ENCODE measurements at places on chromosomes 11 and 22.

GRCh38 chr11:130418210-130418609, 10.2 kb downstream of the ADAMTS8 start:
- DNase-seq = no peak

DNA sequence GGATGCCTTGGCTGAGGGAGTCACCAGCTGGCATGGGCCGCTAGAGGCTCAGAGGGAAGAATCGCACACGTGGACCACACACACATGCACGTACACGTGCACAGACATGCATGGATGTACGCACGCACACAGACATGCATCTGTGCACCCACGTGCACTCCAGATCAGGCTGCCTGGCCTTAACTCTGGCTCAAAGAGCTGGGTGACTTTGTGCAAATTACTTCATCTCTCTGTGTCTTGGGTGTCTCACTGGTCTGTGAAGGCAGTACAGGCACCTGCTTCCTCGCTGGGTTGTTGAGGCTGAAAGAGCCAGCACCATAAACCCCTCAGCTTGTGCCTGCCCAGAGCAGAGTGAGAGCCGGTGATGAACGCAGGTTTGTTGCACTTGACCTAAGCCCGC, 28.7 kb downstream of the TMPRSS6 start:
- no peak for DNase-seq

DNA sequence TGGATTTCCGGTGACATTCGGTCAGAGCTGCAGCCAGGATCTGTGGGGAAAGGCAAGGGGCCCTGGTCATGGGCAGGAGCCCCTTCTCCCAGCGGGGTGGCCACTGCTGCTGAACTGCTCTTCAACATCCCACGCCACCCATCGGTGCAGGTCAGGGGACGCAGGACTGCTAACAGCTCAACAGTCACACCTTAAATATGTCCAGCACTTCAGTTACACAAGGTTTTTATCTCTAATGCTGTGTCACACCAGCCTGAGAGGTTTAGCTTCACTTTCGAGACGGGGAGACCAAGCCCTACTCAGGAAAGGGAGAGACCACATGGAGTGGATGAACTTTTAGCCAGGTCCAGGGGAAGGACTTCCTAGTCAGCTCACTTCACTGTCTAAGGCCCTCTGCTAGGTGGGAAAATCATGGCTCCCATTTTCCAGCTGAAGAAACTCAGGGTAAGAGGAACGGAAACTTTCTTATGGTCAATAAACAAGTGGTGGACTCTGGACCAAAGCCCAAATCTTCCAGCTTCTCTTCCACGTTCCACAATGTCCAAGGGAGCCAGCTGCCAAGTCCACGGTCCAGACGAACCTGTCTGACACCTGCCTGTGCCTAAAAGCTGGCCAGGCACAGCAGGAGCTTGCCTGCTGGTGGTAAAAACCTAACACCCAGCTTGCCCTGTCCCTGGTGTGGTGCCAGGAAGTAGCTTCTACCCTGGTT, 21.0 kb upstream of the CHADL start:
- DNase-seq = no peak

- no peak for DNase-seq
These were observed 10.0 kb downstream of the LGR4 start for GRCh38 chr11:27462543-27462942.

DNA sequence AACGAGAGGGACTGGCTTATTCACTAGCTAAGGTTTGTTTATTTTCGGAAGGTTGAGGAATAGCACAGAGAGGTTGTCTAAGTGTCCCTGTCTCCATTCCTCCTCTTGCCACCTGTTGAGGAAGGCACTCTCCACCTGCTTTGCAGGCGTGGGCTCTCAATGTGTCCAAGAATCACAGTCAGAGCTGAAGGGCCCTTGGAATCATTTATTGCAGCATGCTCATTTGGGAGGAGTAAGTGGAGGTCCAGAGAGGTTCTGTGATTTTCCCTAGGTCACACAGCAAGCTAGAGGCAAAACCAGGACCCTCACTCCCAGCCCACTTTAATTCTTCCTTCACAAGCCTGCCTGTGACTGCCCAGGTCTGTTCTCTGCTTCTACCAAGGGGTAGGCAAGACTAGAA, 21.3 kb downstream of the ZBTB16 start:
- DNase-seq = no peak

DNA sequence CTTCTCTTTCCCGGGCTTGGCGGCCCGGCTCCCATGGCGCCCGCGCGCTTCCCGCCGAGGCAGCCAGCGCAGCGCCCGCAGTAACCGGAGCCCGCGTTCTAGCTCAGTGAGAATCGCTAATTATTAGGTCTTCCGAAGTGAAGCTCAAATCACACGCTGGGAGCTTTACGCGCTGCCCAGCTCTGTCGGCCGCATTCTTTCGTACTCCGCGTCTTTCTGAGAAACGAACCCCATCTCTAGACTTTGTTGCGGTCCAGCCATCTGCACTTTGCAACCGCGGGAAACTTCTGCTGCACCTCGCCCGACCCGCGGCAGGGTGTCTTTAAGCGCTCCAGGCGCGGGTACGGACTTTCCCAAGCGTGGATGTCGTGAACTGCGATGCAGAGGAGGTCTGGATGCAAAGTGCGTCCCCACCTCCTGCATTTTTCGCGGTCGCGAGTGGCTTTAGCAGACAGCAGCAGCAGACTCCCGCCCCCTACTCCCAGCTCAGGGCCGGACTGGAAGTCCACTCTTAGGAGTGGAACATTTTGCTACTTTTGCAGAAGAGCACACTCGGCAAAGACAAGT, 6.0 kb upstream of the PAX6 start:
- no peak for DNase-seq

DNA sequence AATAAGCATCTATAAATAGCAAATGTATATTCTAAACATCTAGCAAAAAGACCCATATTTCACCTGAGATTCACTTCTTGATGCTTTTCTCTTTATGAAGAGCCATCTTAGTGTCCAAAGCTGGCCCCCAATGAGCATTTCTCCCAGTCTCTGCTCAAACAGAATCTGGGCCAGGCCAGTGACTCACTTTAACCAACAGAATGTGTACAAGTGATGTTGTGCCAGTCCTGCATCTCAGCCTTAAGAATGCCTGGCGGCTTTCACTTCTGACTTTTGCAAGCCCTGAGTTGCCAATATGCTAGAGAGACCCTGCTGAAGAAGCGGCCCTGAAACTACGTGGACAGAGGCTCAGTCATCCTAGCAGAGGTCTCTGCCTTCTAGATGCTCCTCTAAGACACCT, 6.9 kb upstream of the COPB1 start:
- no peak for DNase-seq

GRCh38 chr22:46373921-46374662, 38.6 kb downstream of the TRMU start:
- peak; percentile 74 for DNase-seq

GRCh38 chr22:45731041-45731797, 59.6 kb downstream of the ATXN10 start:
- no peak for DNase-seq

DNA sequence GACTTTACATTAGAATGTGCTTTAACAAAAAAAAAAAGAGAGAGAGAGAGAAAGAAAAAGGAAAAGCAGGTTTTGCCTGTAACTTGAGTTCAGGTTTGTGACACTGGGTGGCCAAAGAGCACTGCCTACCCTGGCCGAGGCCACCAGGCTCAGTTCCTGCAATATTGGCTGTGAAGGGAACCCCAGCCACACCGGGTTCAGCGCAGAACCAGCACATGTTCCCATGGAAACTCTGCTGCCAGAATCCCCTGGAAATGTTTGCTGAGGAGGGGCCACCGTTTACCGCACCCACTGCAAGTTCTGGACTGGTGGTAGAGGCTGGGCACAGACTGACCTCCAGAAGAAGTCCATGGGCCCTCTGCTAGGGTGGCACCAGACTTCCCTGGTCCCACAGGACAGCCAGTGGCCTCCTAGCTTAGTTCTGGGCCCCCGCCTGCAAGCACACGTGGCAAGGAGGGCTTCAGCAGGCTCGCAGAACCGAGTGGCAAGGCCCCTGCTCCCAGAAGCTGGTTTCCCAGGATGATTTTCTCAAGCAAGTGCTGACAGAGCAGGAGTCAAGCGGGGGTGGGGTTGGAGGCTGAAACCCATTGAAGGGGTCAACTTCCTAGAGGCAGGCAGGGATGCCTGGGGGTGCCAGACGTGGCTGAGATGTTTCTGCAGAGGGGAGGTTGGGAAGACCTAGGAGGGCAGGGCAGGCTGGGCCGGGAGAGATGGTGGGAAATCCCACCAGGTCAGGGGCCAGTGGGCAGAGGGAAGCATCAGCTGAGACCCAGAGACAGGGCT, 51.2 kb downstream of the NFAM1 start:
- DNase-seq = no peak

- DNase-seq = no peak
These were observed 9.4 kb downstream of the CCDC188 start for GRCh38 chr22:20141186-20142077.

DNA sequence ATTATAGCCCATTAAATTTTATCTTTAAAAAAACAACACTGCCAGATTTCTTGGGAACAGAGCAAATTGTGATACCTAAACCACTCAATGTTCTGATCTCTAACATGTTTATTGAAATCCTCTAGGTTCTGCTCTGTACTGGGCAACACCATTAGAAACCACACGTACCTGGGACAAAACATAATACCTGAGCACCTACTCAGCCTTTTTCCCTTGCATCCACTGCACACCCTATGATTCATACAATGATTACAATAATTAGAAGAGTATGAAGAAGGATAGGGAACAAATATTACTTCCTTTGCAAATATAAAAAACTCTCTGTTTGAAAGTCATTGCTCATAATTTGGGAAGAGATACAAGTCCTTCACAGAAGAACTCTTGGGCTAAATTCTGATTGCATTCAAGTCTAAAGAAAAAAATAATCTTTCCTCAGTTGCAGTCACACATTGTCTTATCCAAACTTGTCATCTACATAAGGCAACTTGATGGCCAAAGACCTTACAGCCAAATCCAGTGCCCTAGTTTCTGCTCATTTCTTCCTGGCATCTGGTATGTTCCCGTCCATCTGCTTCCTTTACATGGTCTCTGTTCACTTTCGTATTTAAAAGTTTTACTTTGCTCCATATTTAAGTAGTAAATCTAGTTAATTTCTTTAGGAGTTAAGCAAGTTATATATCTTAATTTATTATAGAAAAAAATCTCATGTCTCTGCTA, 407.4 kb downstream of the LRRC4C start:
- no peak for DNase-seq

DNA sequence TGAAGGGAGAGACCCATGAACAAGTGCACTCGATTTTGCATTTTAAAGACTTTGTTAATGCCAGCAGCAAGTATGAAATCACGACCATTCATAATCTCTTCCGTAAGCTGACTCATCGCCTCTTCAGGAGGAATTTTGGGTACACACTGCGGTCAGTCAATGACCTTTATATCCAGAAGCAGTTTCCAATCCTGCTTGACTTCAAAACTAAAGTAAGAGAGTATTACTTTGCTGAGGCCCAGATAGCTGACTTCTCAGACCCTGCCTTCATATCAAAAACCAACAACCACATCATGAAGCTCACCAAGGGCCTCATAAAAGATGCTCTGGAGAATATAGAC, 5.9 kb downstream of the SERPIND1 start:
- no peak for DNase-seq

- no peak for DNase-seq
These were observed 229.9 kb downstream of the ST3GAL4 start for GRCh38 chr11:126585388-126585773.

DNA sequence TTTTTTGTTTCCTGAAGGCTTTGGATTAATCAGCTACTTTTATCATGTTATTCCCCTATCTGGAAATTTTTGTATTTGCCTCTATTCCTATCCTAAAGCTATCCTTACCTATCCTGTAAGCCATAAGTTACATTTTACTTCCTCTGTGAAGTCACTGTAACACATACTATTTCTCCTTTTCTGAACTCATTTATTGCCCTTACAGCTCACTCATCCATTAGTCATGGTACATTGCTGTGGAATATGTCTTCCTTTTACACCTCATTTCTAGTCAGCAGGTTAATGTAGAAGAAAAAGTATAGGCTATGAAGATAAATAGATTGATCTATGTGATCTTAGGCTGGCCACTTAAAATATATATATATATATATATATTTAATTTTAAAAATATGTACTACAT, 28.0 kb downstream of the SWAP70 start:
- DNase-seq = peak; percentile 77

- DNase-seq = no peak
These were observed 15.2 kb downstream of the DDX17 start for GRCh38 chr22:38490915-38491314.

GRCh38 chr11:28743061-28743550, 634.9 kb downstream of the METTL15 start:
- no peak for DNase-seq

DNA sequence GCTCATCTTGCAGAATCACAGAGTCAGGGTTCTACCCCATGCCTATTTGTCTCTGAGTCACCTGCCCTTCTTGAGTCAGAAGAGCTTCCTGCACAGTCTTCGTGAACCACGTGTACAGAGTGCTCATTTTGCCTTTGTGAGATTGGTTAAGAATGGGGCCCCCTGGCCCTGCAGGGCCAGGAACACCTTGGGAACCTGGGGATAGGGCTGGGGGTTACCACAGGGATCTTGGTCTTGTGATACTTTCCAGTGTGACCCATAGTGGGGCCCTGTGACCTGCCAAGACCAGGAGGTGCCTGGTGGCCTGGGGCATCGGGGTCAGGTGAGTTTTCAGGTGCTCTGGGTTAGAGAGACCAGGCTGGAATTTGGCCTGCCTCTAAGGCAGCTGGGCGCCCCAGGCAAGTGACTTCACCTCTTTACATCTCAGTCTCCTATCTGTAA, 9.4 kb downstream of the TMPRSS13 start:
- DNase-seq = no peak

GRCh38 chr22:38314933-38315822, 2.1 kb downstream of the CSNK1E start:
- DNase-seq = peak; percentile 63

- peak; percentile 24 for DNase-seq
These were observed 157.1 kb downstream of the FBXO7 start for GRCh38 chr22:32631507-32632255.

- DNase-seq = peak; percentile 70
These were observed 98.5 kb upstream of the SLC22A12 start for GRCh38 chr11:64492561-64492960.

- DNase-seq = no peak
These were observed 1.1 kb downstream of the SRSF8 start for GRCh38 chr11:95067841-95068219.

Measured in common myeloid progenitor, CD34-positive (primary cell).